ENCODE measurements at places on chromosomes 6 and 20. TPM values are rescaled to one million over a fixed set of nuclear protein-coding genes. Genes with fewer than 3 reads are reported as not detected.

GRCh38 chr20:33733654-33734576 is 2.1 kb downstream of the ZNF341 start:
- peak; percentile 84 for DNase-seq
- H3K27me3 ChIP-seq: no peaks in the 10 kb centered on the region

Gene SIM1
- total RNA-seq: 1.6 TPM

Gene MMS22L
- total RNA-seq: 12.9 TPM

- DNase-seq: peak; percentile 57
- no peaks in the 10 kb centered on the region for H3K36me3 ChIP-seq
- H3K4me1 ChIP-seq: peaks cover 4% of the 10 kb centered on the region
- no peak overlapping the region for H3K27ac ChIP-seq
- H3K4me3 ChIP-seq: no peak overlapping the region
These were observed 17.1 kb upstream of the BEND3 start for GRCh38 chr6:107132330-107132954.

DNA sequence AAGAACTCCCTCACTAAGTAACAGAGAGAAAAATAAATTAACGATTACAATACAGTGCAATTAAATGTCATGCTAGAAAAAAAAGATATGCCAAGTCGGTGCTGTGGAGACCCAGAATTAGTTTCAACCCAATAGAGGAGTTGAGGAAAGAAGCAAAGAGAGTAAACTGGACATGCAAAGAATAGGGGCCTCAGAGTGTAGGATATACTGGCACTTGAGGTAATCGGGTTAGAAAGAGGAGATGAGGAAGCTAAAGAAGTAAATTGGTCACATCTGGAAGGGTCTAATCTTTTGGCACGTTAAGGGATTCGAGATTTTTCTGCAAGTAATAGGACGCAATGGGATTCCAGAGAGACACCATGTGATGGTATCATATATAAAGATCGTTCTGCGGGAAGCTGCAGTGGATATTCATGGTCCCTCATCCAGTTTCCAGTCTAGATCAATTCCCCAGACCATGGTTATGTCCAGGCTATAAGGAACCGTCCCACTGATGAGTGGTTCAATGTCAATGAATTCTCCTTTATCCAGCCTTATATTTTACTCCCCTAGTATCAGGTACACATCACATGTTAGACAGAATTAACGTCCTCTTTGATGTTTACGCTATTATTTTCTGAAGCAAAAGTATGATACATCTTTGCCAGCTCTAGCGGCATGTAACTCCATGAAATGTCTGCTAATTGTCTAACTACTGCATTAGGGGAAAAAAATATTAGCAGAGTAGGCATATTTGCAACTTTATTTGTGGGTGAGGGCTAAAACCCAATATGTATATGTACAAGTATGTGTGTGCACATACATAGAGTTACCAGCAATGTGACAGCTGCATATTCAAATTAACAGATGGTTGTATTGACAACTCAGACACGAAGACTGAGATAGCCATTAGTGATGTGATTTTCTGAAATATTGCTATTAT is 1.1 kb upstream of the TBC1D32 start:
- peak overlapping the region; percentile 95 for H3K4me3 ChIP-seq
- H3K27ac ChIP-seq: peak overlapping the region; percentile 98

DNA sequence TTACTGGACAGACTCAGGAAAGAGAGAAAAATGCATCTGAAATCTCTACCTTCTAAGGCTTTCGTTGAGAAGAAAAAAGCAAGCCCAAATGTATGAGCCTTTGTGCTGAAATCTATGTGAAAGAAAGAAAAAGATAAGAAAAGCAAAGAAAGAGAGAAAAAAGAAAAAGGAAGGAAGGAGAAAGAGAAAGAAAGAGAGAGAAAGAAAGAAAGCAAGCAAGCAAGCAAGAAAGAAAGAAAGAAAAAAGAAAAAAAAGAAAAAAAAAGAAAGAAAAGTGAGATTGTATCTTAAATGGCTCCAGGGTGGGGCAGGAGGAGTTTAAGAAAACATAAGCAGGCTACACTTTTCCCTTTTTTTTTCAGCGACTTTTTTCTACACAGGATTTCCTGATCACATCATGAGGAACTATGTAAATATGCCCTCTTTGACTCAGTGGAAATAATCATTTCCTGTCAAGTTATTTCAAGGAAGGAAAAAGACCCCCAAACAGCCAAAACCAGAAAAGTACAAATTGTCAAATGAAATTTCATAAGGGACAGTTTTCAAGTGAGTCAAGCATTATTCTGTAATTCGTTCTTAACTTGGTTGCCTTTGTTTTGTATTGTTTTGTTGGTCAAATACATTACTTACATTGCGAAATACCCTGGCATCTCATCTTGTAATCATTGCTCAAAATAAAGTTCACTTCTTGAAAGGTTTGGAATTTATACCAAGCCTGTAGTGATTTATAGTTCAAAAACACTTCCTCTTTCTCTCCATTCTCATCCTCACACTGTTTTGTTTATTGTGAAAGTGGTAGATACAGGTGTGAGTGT is 79.5 kb upstream of the RNF217 start:
- peak; percentile 73 for DNase-seq
- peak overlapping the region; percentile 50 for H3K4me3 ChIP-seq
- peak overlapping the region; percentile 48 for H3K27ac ChIP-seq
- H3K36me3 ChIP-seq: no peaks in the 10 kb centered on the region

Gene OPRM1
- total RNA-seq: not detected

DNA sequence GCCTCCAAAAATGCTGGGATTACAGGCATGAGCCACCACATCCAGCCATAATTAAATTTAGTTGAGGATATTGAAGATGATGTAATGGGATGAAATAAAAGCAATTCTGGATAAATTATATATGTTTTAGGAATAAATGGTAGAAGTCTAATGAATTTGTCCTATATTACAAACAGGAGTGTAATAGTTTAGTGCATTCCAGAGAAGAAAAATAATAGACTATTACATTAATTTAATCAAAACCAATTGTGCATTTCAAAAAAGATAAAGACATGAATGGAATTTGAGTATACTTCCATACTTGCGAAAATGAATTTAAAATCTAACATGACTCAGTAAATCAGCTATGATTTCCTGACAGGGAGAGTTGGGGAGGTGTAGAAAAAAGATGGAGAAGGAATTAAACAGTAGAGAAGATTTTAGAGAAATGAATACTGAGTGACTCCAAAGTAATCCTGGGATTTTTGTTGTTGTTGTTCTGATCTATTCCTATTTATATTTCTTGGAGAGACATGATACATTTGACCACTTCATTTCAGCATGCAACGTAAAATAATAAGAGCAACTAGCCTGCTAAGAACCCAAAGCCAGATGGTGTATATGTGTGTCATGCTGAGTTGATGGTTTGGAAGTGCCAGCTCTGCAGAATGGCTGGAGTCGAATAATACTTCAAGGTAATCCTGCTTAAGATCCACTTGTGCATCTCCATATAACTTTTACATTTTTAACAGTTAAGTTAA is 67.4 kb downstream of the AIG1 start:
- H3K4me1 ChIP-seq: 0 out of 2 replicates have a peak, but pooled peaks cover 8% of the 10 kb centered on the region
- H3K27ac ChIP-seq: no peak overlapping the region
- no peaks in the 10 kb centered on the region for H3K36me3 ChIP-seq
- no peaks in the 10 kb centered on the region for H3K27me3 ChIP-seq

GRCh38 chr20:48260129-48260756 is 475.0 kb upstream of the SULF2 start:
- no peak for DNase-seq
- H3K36me3 ChIP-seq: no peaks in the 10 kb centered on the region
- no peak overlapping the region for H3K4me3 ChIP-seq

GRCh38 chr20:38098952-38099351 is 65.4 kb downstream of the RPRD1B start:
- H3K27me3 ChIP-seq: no peaks in the 10 kb centered on the region
- H3K4me1 ChIP-seq: peaks cover 24% of the 10 kb centered on the region
- H3K4me3 ChIP-seq: no peak overlapping the region
- no peak for DNase-seq

- peaks cover 43% of the 10 kb centered on the region for H3K27me3 ChIP-seq
- no peak for DNase-seq
- H3K4me3 ChIP-seq: no peak overlapping the region
- H3K4me1 ChIP-seq: peaks cover 7% of the 10 kb centered on the region
- no peaks in the 10 kb centered on the region for H3K36me3 ChIP-seq
These were observed 53.7 kb downstream of the CPXM1 start for GRCh38 chr20:2746636-2747265.

- H3K4me1 ChIP-seq: peaks cover 20% of the 10 kb centered on the region
- no peak overlapping the region for H3K27ac ChIP-seq
- H3K36me3 ChIP-seq: no peaks in the 10 kb centered on the region
- H3K27me3 ChIP-seq: no peaks in the 10 kb centered on the region
- H3K4me3 ChIP-seq: no peak overlapping the region
These were observed 18.9 kb downstream of the L3MBTL3 start for GRCh38 chr6:130037207-130037811.

DNA sequence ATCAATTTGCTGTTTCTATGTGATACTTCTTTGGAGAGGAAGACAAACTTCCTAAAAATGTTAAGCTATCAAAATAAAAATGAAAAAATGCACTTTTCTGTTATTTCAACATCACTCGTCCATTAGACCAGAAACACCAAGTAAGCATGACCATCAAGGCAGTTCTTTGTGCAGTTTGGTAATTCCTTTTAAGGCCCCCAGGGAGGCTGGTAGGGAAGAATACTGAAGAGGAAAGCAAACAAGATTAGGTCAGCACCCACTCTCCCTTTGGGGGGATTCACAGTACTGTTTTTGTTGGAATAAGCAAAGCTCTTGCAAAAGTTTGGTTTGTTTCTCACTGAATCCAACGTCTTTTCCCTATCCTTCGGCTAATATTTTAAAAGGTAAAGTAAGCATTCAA is 206.8 kb upstream of the SLC35B3 start:
- no peaks in the 10 kb centered on the region for H3K4me1 ChIP-seq
- no peaks in the 10 kb centered on the region for H3K27me3 ChIP-seq
- no peak overlapping the region for H3K27ac ChIP-seq
- no peak for DNase-seq

DNA sequence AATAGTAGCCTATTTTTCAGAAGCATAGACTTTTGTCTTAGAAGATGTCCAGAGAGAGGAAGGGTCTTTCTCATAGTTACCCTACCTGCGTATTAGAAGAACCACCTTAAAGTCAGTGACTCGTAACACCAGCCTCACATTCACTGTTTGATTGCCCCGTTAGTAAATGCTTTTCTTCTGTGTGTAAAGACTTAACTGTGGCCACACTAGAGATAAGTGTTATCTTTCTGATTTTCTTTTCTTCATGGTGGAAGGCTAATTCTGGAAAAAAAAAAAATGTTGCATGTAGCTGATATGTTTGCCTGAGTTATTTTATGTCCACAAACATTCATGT is 83.9 kb downstream of the SAMD3 start:
- H3K27me3 ChIP-seq: no peaks in the 10 kb centered on the region
- DNase-seq: no peak
- H3K36me3 ChIP-seq: no peaks in the 10 kb centered on the region

Gene HLA-DQB2
- not detected for total RNA-seq

Gene CTCFL
- total RNA-seq: not detected
